ENCODE measurements at places on chromosomes 1 and 21.

DNA sequence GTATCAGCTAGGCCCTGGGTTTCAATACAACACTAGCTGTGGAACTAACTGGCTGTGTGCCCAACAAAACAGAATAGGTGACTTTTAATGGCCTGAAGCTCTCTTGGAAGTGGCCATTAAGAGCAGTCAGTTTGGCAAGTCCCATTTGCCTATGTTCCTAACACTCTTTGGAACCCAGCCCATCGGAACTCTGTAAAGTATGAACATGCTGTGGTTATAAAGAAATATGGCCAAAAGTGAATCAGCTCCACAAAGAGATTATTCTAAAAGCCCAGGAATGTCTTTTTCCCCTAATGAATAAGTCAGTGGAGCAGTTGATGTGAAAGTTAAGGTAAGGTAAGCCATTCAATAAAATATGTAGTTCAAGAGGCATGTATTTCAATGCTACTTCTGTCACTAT lies 223.7 kb upstream of the ADAMTS5 start:
- DNase-seq, result no peak

DNA sequence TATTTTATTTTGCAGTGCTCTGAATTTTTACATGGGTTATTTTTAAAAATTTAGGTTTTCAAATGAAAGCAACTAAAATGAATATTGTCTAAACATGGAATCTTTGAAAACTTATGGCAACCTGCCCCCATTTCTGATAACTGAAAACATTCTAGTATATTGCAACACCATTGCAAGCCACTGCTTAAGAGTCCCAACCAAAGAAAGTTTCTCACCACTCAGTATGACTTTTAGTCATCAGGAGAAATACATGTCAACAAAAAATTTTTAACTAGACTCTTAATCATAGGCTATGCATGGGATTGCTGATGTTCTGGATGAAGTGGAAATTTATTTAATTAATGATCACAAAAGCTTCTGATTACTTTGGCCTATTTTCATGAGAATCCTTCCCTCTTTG lies 112.1 kb downstream of the TNFSF18 start:
- no peak for DNase-seq

DNA sequence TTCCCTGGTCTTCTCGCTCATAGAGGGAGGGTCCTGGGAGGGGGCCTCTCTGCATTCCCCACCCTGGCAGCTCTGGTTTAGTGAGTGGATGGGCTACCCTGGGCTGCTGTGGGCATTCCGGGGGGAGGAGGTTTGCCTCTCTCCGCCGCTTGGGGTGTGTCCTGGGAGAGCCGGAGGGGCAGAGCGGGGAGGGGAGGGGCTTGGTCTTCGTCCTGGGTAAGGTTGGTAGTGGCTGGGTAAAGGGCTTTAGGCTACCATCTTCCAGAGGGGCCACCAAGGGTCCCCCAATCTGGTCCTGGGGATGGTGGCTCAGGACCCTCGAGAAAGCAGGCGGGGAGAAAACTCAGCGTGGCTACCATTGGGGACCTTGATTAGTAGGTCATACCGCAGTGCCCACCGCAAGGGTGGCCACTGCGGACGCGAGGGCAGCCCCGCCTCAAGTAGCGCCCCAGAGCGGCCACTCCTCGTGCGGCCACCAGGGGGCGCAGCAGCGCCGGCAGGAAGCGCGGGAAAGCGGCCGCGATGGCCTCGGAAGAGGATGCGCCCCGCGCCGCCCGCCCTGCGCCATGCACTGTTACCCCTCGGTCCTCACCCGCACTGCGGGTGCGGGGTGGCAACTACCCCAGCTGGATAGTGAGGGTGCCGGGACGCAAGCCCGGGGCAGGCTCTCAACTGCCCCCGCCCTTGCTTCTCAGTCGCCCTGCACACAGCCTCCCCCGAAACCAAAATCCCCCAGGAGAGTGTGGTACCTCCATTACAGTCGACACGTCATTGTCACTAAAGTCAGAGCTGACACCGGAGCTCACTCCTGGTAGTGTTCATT lies 44.1 kb upstream of the SLC25A33 start:
- peak; percentile 73 for DNase-seq

DNA sequence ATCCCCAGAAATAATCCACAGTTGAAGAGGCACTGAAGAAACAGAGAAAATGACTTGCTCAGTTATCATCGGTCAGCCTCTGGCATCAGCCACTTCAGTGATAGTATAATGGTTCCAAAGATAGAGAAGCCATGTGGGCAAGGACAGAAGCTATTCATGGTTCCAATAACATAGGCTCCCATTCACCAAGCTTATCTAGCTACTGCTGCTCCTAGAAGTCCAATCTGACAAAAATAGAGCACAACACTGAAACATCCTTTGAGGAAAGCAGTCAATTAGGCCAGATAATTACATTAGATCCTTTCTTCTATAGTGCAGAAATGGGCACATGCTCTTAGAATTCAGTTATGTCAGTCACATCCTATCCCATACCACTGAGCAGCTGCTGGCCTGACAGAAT lies 33.5 kb upstream of the CRB1 start:
- DNase-seq, result no peak

- DNase-seq, result no peak
Observed at GRCh38 chr1:23389837-23390321, 20.2 kb upstream of the ZNF436 start.

GRCh38 chr1:107362468-107363140 lies 221.8 kb downstream of the NTNG1 start:
- no peak for DNase-seq

GRCh38 chr1:111769517-111770146 lies 13.9 kb downstream of the DDX20 start:
- DNase-seq, result peak; percentile 75

DNA sequence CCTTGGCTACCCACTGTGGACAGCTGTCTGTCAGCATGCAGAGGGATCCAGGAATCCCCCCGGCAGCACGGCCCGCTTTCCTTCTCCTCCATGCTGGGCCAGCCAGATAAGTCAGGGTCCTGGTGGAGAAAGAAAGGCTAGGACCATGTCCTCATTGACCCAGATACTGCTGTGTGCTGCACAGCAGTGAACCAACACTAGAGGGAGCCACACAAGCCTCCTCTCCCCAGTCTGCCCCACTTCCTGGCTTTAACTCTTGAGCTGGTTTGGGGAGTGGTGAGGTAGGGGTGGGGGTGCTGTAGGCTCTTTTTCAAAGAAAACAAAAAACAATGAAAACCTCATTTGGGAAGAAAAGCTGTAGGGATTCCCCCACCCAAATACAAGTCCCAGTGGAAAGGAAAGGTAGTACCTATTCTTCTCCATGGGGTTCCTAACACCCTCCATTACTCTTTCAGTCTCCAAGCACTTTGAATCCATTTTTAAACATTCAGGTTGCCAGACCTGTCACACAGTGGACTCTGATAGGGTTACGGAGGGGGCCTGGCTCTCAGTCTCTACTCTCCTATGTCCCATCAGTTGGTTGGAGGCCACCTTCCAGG lies 84.9 kb upstream of the CD1D start:
- DNase-seq, result no peak

GRCh38 chr1:182556279-182556678 lies 32.8 kb downstream of the RNASEL start:
- DNase-seq, result no peak

DNA sequence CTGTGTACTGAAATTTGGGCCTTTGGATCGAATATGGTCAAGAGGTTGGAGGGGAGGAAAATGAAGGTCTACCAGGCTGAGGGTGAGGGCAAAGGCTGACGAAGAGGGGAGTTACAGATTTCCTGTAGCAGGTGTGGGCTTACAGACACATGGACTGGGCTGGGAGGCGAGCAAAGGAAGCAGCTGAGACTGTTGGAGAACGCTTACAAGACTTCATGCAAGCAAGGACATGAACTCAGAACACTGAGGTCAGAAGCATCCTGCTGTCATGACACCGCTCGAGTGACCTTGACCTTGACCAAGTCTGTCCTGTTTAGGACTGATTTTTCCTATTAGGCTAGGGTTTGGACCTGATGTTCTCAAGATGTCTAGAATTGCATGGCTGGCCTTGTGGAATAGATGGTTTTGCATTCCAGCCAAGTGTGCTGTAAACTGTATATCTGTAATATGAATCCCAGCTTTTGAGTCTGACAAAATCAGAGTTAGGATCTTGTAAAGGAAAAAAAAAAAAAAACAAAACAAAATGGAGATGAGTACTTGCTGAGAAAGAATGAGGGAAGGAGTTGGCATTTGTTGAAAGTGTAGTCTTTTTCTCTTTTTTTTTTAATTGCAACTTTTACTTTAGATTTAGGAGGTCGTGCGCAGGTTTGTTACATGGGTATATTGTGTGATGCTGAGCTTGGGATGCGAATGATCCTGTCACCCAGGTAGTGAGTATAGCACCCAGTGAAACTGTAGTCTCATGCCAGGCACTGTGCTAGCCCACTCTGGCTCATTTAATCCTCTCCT lies 5.8 kb downstream of the ELF3 start:
- no peak for DNase-seq

GRCh38 chr1:41657679-41658295 lies 173.3 kb upstream of the EDN2 start:
- DNase-seq, result no peak

DNA sequence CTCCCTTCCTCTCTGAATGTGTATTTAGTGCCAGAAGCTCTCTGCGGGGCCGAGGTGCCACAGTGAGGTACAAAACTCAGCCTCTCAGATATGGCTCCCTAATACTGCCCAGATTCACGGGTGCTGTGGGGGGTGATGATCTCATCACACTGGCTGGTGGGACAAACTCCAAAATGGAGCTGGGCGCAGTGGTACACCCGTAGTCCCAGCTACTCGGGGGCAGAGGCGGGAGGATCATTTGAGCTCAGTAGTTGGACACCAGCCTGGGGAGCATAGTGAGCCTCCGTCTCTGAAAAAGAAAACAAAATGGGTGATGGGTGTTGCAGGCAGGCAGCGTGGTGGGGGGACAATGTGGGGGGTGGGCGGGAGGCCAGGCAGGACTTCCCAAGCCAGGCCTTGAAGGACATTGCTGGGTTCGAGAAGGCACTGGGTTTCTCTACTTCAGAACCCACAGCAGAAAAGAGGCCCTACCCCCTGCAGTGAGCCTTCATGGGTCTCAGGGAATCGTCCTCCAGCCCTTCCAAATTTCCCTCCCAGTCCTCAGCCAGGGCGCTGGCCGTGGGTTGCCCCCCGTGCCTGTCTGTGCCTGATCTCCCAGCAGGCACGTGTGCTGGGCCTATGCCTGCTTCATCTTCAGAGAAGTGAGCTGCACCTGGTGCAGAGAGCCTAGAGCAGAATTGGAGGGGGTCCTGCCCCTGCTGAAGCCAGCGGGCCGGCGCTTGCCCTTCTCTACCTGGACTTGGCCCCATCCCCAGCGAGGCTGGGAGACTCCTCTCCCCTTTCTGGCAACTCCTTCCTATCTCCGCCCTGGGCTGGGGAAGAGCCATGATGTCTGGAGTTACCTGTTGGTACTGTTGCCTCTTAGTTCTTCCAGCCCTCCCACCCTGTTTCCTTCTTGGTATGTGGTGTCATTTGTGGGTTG lies 14.0 kb downstream of the H6PD start:
- DNase-seq, result no peak

GRCh38 chr1:220124542-220124941 lies 30.6 kb downstream of the IARS2 start:
- DNase-seq, result no peak

DNA sequence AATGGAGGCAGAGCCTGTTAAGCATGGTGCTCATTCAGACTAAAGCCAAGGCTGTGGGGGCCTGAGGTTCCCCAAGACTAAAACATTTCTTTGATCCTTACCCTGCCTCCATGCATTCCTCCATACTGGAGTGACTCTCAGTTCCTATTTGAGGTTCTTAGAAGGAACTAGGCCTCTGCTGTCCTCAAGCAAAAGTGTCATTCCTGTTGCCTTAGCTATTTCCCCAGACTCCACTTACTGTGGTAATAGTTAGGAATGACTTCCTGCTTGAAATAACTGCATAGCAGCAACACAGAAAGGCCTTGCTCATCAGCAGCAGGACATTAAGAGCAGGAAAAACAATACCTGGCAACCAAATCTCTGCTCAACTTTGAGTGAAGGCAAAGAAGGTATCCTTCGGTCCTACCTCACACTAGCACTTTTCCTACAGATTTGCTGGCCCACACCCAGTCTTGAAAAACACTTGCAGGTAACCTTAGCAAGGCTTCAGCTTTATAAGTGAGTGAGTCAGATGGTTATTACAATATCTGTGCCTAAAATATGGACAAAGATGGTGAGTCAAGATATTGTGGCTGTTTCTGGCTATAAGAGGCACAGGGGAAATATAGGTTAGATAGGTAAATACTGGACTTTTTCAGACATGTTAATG lies 14.8 kb downstream of the LRRC41 start:
- no peak for DNase-seq

- DNase-seq, result no peak
Observed at GRCh38 chr21:15219894-15220293, 155.1 kb upstream of the NRIP1 start.

- DNase-seq, result no peak
Observed at GRCh38 chr1:23719162-23719820, 24.0 kb upstream of the ELOA start.

- DNase-seq, result no peak
Observed at GRCh38 chr1:48644190-48644900, 132.3 kb downstream of the BEND5 start.

DNA sequence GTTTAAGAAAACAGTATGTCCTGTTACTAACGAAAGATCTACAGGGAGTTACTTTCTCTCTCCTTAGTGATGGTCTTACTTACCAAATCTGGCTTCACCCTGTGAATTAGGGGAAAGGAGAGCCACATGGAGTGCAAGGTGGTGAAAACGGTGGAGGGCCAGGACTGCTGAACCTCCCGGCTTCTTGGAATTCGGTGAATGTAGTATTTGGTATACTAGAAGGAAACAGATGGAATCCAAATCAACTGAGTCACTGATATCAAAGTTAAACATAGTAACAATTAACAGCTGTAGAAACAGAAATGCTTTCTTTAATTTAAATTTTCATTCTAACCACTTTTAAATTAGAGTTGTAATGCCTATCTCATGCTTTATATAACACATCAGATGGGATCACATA lies 45.7 kb downstream of the ALG14 start:
- DNase-seq, result no peak

Measured in NCI-H1417 (cell line).